Activated CD4-positive, CD25-positive, alpha-beta regulatory T cell treated with anti-CD3 and anti-CD28 coated beads, Interleukin-2, amount 50 U/mL, for 16 hours (primary cell): ENCODE measurements at places on chromosomes 5 and 9.

DNA sequence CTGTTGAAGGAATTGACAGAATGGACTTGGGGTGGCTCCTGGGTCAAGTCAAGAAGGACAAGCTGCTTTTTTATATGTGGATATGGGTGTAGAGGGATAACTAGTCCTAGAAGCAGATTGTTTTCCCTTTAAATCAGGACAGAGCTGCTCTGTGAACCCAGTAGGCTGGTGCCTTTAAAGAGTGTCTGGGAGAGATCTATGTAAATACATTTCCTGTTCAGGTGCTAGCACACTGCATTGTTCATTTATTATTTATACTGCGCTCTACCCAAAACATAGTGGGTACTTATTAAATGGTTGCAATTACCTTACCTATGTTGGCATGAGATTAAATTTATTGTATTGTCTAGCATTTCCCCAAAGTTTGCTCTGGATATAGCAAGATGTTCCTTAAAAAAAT, 86.6 kb upstream of the EQTN start:
- no peak for DNase-seq

DNA sequence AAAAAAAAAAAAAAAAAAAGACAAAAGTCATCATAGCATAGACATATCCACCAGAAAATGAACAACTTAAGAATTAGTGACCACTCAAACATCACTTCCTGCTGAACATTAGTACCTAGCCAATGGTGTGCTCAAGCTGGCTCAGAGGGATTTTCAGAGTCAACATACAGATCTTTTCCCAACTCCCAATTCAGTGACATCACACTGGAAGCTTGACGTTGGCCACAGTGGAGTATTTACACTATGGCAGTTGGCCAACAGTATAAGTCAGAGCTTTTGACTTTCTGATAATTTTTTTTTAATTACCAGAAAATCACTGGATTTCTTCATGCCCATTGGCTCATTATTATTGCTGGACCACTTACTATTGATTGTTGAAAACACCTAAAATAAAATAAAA, 383.5 kb downstream of the ARHGEF28 start:
- DNase-seq, result no peak

DNA sequence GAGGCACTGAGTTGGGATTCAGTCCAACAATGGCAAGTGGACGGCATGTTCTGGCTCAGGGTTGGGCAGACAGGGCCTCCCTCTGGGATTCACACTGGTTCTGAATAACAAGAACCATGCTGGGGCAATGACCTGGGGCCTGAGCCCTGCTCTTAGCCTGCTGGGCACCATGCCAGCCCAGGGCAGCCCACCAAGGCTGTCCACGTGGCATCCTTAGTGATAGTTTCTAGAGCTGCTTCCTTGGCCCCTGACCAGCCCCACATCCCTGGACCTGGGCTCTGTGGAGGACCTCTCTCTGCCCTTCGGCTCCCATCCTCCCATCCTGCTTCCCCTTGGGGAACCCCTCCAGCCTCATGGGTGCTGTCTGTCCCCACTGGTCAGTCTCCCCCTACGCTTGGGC, 22.3 kb upstream of the OLFM1 start:
- DNase-seq, result no peak

DNA sequence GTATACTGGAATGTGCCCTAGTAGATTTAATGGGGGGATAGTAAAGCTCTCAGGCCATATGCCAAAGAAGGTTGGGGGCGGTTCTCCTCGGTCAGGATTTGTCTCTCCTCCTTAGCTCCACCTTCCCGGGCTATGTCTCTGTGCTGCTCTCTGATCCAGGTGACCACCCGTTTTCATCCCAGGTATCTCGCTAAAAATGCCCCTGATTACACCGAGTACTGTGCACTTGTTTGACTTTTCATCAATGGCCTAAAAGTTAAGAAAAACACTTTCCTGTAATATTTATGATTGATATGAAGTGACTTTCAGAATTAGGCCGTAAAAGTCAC, 724 bp downstream of the NDUFS6 start:
- DNase-seq, result no peak

DNA sequence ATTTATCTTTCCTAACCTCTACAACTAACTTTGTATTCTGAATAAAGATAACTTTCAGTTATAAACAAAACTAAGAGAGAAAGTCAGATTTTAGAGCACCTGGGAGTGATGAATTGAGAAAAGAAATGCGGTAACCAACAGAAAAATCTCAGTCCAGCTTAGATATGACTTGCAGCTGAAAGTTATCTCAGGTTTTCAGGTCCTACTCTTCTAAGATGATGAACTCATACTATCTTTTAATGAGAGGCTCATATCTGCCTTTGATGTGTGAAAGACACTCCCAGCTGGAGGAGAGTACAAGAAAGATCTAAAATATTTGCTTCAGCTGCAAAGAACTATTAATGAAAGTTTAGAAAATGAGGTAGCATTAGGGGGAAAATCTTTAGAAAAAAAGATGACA, 190.5 kb downstream of the DENND1A start:
- no peak for DNase-seq

DNA sequence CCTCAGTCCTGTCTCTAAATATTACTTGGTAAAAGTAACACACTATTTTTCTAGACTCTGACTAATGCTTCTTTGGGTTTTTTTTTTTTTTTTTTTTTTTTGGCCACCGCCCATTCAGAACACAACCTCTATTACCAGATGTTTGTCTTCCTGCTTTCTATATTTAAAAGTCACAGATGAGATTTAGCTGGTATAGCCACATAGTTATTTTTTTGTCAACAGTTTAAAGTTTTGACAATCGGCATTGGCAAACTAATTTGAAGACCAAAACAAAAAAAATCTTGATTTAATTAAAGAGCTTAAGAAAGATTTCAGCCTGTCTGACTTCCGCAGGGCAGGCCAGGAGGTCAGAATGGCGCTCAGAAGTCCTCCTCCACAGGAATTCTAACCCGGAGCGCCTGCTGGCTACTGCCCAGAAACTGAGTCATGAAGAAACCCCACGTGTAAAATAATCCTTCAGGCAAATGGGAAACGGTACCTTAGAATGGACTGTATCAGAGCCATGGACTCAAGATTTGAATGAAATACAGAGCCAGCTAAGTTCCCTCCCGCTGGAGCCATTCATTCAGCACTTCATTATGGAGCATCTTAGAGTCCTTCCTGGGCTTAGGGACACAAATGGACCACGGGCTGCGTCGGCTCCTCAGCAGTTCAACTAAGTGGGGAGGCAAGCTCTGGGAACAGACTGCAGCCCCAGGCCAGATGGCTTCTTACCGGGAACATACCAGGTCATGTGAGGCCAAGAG, 55.6 kb downstream of the PTPDC1 start:
- DNase-seq, result no peak
